Right ventricle myocardium inferior (tissue), 1 donor: ENCODE measurements at places on chromosomes 2 and 18. TPM values are rescaled to one million over a fixed set of nuclear protein-coding genes. Genes with fewer than 3 reads are reported as not detected.

The CACNB4 gene
- 0.35 TPM for total RNA-seq

DNA sequence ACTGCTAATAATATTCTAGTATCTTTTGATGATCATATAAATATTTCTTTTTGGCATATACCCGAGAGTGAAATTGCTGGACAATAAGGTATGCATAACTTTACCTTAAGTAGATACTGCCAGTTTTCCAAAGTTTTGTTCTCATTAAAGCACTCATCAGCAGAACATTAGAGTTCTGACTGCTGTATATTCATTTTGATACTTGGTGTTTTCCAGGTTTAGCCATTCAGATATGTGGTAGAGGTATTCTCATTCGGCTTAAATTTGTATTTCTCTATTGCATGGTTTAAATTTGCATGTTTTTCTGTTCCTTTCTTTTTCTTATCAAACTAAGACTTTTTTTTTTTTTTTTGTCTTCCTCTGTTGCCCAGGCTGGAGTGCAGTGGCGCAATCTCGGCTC, 18.2 kb downstream of the CYBRD1 start:
- DNase-seq, result no peak

DNA sequence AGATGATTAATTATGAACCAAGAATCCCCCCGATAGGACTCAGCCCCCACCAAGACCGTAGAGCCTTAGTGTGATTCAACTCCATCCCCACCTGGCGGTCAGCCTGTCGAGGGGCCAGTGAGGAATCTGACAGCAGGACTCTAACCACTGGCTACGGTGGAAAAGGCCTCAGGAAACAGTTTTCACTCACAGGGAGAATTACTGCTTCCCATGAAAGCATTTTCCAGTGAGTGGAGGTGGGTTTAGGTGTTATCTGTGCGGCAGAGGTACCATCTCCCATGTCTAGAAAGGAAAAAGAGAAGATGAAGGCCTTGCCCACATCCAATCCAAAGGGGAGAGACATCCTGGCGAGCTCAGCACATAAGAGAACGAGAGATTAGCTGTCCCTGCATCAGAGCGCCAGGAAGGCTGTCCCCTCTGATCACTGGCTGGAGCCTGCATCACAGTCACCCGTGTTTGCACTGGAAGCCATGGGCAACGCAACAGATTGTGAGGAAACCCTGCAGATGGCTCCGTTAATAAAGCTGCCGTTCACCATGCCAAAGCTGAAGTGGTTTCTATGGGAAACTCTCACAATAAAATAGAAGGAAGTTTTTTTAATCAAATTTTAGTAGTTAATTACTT, 22.3 kb downstream of the COX7A2L start:
- no peak for DNase-seq

- DNase-seq, result no peak
Measured at GRCh38 chr2:195694553-195694952, 37.5 kb downstream of the SLC39A10 start.

DNA sequence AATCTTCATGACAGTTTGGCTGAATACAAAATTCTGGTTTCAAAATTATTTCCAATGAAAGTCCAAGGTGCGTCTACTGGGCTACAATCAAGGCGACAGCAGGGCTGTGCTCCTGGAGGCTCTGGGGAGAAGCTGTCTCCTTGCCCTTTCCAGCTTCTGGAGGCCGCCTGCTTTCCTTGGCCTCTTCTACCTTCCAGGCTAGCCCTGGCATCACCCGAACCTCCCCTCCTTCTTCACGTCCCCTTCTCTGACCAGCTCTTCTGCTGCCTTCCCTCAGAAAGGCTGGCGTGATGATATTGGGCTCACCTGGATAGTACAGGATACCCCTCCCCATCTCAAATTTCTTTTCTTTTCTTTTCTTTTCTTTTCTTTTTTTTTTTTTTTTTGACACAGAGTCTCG, 115.5 kb downstream of the KCNF1 start:
- DNase-seq, result no peak

DNA sequence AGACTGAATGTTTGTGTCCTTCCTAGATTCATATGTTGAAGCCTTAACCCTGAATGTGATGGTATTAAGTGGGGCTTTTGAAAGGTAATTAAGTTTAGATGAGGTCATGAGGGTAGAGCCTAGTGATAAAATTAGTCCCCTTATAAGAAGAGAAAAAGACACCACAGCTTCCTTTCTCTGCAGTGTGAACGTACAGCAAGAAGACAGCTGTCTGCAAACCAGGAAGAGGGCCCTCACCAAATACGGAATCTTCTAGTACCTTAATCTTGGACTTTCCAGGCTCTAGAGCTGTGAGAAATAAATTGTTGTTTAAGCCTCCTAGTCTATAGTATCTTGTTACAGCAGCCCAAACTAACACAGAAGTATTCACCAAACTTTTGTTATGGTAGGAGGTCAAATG, 57.1 kb upstream of the CYTIP start:
- DNase-seq, result no peak

DNA sequence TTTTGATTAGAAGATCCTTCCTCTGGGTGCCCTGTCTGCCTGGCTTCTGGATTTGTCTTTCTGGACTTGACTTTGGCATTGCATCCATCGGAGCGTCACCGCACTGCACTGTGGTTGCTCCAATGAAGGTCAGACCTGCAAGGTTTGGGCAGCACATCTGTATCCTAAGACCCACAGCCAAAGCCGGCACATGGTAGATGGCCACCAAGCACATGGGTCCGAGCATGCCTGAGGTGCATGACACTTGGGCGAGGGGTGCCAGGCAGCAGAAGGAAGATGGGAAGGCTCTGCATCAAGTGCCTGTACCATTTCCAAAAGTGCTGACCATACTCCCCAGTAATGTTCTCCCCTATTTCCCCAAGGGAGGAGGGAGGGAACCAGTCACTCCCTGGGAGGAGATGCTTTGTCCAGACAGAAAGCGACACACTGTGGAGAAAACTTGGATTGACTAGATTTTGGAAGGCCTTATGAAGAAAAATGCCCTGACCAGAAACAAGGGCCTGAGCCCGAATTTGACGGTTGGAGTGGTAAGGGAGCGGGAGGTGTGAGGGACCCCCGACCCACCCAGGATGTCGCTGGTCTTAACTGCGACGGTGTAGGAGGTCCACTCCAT, 149.9 kb downstream of the LOXHD1 start:
- no peak for DNase-seq

The FBXO15 gene
- not detected for total RNA-seq

DNA sequence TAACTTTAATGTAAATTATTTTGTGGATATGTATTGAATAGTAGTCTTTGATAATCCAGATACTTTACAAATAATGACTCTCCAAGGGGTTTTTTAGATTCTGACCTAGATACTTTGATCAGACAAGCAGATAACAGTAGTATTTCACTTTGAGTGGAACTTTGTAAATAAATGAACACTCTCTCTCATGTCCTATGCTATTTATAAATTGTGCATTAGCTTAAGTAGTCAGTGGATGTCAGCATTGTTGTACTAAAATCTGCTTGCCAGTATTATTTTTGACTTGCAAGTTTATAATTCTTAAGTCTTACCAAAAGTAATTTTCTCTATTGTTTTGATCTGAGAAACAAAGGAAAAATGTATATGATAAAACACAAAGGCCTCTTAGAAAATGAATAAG, 1113.1 kb upstream of the NRXN1 start:
- no peak for DNase-seq

DNA sequence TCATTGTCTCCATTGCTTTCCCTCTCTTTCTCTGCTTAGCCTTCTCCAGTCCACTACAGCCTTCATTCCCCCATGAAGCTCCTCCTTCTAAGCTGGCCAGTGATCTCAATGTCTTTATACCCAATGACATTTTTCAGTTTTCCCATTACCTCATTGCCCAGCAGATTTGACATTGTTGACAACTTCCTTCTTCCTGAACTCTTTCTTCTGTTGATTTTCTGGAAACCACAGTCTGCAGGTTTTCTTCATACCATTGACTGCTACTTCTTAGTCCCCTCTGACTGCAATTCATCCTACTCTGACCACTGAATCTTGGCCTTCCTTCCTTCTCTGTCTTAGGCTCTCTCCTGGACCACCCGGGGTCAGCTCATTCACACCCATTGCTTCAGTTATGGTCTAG, 22.9 kb upstream of the SPP2 start:
- no peak for DNase-seq

GRCh38 chr2:144099340-144099739, 420.6 kb downstream of the ZEB2 start:
- DNase-seq, result no peak

DNA sequence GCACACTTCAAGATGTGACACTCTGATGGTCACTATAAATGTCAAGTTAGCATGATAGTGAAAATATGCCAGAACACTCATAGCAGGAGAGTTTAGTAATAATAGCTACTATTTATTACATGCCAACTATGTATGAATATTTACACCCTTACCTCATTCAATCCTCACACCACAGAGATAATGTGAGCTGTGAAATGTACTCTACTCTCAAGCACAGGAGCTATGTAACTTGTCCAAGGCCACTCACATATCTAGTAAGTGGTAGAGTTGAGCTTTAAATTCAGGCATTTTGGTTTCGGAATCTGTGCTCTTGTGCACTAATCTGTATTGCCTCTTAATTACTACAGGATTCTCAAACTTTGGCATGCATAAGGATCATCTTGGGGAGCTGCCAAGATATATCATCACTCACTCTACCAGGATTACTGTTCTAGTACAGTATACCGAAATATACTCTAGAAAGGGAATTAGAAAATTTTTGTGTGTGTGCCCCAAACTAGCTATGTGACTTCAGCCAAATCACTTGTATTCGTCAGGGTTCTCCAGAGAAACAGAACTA, 154.3 kb downstream of the PLCL1 start:
- no peak for DNase-seq

The NBEAL1 gene
- 14.1 TPM for total RNA-seq

- no peak for DNase-seq
Measured at GRCh38 chr18:79542876-79543750, 136.5 kb upstream of the CTDP1 start.

DNA sequence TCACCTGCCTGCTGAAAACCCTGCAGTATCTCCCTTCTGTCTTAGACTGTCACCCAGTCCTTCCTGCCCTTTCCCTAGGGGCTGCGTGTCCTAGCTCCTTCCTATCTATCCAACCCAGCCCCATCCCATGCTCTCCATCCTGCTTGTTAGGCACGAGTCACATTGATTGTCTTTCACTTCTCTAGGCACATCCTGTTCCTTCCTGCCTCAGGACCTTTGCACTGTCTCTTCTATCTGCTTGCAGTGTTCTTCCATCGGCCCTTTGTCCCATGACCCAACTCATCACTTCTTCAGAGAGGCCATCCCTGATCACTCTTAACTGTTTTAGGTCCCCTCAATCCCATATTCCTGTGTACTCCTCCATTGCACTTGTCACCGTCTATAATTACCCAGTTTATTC, 50.4 kb downstream of the MERTK start:
- no peak for DNase-seq

DNA sequence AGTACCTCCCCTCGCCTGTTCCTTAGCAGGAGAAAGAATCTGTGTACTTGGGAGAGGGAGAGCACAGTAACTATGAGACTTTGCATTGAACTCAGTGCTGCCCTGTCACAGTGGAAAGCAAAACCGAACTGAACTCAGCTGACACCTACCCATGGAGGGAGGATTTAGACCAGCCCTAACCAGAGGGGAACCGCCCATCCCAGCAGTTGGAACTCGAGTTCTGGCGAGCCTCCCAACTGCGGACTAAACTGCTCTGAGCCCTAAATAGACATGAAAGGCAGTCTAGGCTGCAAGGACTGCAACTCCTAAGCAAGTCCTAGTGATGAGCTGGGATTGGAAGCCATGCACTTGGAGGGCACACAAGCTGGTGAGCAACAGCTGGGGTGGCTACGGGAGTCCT, 110.4 kb downstream of the GRB14 start:
- no peak for DNase-seq

GRCh38 chr2:81276595-81276994, 972.0 kb upstream of the LRRTM1 start:
- DNase-seq, result no peak

DNA sequence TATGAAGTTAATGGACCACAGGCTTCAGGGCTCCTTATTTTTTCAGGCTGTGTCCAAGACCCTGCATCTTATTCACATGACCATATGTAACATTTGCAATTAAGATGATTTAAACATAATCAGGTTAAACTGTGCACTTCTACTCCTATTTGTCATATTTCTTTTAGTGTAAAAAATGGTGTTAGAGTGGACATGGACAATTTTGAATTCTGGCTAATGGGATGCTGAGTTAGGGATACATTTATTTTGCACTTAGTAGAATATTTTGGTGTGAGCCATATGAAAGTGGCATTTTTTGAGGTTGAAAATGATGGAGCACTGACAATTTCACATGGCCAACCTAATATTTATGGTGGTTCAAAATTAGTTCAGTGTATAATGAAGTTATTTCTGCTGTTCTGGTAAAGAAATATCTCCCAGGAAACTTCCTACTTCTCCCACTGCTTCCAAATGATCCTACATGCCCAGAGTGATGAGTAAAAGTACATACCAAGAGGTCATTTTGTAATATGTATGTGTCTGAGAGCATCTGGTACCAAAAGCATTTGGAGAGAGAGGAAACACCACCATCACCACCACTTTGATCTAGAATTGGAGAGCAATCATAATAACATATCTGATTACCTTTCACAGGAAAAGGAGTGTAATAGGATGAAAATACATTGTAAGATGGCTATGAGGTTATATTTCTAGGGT, 36.0 kb downstream of the GULP1 start:
- DNase-seq, result no peak

DNA sequence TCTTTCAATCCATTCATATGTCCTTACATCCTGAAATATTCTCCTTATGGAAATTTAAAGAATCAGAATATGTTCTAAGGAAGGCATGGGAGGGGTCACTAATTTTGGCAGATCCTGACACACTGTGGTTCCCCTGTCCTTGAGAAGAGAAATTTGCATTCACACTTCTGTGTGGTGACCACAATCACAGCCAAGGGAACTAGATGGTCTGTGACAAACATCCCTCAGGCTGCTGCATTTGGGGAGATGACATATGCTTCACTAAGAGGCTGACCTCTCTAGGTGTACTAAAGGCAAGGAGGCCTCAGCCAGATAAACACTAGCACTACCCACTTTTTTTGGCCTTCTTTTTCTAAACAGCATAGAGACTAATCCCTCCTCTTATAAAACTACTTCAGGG, 129.6 kb downstream of the MREG start:
- DNase-seq, result no peak

GRCh38 chr2:213923543-213923942, 487.3 kb upstream of the VWC2L start:
- DNase-seq, result no peak

DNA sequence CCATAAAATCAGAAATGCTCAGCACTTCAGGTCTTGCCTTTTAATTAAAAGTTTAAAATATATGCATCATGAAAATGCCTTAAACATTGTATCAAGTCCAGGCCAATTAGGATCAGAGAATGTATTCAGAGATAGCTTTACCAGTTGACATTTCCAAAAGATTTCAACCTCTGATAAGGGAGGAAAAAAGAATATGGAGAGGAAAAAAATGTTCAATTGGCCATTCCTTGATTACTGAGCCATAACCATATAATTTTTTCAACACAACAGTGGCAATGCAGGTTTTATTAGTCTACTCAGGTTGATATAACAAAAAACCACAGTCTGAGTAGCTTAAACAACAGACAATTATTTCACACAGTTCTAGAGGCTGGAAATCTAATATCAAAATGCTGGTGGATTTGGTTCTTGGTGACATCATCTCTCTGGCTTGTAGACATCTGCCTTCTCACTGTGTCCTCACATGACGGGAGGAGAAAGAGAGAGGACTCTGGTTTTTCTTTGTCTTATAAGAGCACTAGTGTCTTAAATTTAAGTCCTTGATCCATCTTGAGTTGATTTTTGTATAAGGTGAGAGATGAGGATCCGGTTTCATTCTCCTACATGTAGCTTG, 111.9 kb downstream of the IRS1 start:
- DNase-seq, result no peak

GRCh38 chr2:28407976-28408690, 15.5 kb downstream of the FOSL2 start:
- no peak for DNase-seq
